Suppressor macrophage (primary cell): ENCODE measurements at places on chromosomes 7 and 10.

- no peak for DNase-seq
These were observed 115.5 kb upstream of the CALCR start for GRCh38 chr7:93690021-93690420.

- DNase-seq: no peak
These were observed 115.0 kb upstream of the KIF5B start for GRCh38 chr10:32171204-32171603.

- no peak for DNase-seq
These were observed 31.1 kb upstream of the RHEB start for GRCh38 chr7:151550656-151551286.

DNA sequence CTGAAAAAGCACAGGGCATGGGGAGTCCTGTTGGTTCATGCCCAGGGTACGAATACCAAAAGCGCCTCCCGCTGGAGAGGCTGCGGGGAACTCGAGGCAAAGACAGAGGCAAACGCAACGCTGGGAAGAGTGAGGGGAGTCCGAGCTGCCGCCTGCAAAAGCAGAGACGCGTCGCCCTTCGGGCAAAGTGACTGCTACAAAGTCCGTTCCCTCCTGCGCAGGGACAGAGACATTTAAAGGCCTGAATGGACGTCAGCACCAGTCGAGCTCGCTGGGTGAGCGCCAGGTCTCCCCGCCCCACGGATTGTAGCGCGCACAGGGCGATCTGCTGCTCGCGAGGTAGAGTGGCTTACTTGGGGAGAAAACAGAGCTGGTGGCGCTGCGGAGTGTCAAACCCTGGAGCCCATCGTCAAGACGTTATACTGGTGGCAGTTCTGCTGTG lies 732.8 kb downstream of the ZWINT start:
- DNase-seq: no peak

DNA sequence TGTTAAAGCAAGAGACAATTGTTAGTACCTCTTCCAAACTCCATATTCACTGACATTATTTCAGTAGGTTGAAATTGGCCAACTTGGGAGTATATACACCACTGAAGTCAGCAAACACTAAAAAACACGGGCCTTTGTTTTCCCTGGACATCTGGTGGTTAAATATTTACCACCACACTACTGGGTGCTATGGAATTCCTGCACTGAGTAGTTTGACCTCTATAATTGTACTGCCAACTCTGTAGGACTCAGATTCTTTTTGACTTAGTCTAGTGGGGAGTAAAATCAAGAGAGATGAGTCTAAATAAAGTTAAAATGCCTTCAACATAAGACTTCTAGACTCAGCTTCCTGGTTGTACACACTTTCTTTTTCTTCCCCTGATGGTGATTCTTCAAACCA lies 41.3 kb upstream of the TES start:
- DNase-seq: no peak

GRCh38 chr7:116769546-116769945 lies 92.8 kb upstream of the CAPZA2 start:
- no peak for DNase-seq
